Activated CD4-positive, alpha-beta memory T cell treated with anti-CD3 and anti-CD28 coated beads, Interleukin-2, amount 10 ng/mL, durations not matched to agents 7 days and 5 days (primary cell): ENCODE measurements at places on chromosomes 16 and 17.

DNA sequence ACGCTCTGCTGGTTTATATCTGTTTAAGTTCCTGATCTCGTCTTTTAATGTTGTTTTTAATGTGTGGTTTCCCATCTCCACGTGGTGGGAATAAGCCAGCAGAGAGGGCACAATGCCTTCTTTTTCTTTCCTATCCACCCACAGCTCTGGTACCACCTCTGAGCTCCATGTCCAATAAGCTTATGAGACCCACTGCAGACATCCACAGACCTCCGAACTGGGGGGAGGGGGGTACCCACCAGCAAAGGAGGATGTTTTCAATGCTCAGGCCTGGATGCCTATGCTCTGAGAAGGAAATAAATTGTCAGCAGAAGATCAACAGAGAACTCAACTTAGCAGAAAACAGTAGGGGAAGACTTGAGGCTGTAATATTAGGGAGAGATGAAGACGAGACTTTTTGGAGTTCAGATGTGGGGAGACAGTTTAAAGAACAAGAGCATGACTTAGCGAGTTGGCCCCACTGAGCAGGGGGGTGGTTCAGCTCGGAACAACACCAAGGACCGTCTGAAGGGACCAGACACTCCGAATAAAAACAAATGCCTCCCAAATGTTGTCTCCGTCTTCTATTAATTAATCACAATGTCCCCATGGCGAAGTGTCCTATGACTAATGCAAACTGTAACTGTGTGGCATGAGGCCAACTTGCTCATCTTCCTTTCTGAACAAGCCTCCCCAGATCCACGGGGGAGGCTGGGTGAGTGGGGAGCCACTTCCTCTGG lies 62.7 kb downstream of the GAS7 start:
- DNase-seq: no peak

GRCh38 chr16:10107081-10107480 lies 75.1 kb downstream of the GRIN2A start:
- no peak for DNase-seq

GRCh38 chr17:8954339-8954738 lies 11.2 kb downstream of the PIK3R5 start:
- peak; percentile 78 for DNase-seq

DNA sequence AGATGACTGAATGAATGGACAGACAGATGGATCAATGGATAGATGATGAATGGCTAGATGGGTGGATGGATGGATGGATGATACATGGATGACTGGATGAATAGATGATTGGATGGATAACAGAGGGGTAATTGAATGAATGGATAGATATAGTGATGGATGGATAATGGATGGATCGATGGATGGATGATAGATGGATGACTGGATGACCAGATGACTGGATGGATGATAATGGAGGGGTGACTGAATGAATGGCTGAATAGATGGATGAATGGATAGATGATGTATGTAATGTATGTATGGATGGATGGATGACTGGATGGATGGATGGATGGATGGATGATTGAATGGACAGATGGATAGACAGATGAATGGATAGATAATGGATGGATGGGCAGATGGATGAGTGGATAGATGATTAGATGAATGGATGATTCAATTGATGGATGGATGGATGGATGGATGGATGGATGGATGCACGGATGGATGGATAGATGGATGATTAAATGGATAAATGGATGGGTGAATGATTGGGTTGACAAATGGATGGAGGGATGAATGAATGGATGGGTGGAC lies 87.7 kb downstream of the CDYL2 start:
- no peak for DNase-seq

DNA sequence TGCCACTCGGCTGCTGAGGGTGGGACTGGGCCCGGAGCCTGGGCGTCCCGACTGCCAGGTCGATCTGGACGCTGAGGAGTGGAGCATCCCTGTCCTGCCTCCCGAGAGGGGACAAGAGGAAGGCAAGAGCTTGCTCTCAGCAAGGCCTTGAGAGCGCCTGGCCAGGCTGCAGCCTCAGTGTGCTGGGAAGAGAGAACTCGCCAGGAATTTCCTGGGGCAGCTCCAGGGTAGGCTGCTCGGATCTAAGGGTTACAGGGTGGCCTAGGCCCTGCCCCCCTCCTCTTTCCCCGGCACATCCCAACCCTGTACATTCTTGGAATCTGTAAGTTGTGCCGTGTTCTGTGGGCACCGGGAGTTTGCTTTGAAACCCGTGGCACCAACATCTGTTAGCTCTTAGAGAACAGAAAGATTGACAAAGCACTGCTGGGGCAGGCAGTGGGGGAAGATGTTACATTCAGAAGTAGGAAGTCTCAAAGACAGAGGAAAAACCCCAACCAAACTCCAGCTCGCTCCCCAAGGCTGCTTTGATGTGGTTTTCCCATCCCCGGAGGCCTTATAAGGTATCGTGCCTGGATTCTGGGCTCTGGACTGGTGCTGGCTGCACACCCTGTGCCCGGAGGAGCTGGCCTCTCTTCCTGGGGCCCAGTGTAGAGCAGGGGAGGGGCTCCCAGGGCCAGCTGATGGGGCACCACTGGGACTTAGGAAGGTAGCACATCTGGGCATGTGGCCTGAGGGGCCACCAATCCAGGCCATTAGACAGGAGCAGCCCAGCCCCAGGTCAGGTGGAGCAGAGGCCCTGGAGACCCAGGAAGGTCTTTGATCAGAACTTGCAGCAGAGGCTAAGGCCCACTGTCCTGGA lies 55.2 kb downstream of the NKD1 start:
- no peak for DNase-seq

GRCh38 chr17:6097005-6097279 lies 26.8 kb downstream of the WSCD1 start:
- no peak for DNase-seq

- DNase-seq: no peak
Measured at GRCh38 chr16:85007496-85008214, 3.7 kb downstream of the ZDHHC7 start.

DNA sequence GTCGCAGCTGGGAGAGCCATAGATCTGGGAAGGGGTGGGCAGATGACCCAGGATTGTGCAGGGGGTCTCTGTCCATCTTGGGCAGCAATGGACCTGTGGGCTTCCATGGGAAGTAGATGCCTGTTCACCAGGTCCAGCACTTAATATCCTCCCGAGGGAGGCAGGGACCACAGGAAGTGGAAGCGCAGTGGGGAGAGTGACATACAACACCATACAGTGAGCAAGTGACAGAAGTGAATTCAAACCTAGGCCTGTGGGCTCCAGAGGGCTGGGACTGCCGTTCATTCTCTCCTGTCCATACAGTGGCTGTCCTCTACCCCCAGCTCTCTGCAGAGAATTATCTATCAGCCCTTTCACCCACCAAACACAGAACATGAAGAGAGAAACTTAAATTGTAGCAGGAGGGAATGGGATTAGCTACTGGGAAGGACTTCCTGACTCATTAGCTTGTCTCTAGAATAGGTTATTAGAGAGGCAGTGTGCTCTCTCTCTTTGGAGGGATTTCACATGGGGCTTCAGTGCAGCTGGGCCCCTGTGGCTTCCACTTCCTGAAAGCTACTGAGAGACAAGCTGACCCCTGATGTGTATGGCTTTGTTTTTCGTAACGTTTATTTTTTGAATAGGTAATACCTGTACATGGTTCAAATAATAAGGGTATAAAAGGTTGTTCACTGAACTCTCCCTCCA lies 13.1 kb upstream of the SEZ6 start:
- no peak for DNase-seq

DNA sequence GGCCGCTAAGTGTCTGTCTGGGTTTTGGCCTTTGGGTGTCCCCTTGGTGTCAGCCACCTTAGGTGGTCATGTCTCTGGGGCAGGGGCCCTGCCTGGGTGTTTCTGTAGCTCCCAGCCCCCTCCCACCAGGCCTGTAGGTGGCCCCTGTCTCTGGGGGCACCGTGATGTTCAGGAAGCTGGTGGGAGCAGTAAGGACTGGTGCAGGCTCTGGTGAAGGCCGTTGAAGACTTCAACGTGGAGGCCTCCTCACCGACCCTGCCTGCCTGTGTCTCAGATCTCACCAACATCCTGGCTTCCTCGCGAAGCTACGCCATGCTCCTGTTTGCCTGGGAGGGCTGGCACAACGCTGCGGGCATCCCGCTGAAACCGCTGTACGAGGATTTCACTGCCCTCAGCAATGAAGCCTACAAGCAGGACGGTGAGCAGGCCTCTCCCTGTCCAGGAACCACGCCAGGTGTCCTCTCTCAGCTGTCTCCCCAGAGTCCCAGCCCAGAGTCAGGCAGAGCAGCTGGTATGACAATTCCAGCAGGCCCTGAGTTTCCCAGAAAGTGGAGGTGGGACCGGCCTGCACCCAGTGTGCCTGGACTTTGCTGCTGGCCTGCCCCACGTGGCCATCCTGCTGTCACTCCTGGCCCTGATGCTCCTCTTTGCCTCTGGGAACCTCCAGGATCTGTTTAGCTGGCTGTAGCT lies 2.8 kb downstream of the ACE start:
- DNase-seq: no peak

GRCh38 chr16:85554114-85554888 lies 58.8 kb upstream of the GSE1 start:
- DNase-seq: peak; percentile 89

GRCh38 chr16:24685539-24686432 lies 43.7 kb upstream of the TNRC6A start:
- DNase-seq: no peak

DNA sequence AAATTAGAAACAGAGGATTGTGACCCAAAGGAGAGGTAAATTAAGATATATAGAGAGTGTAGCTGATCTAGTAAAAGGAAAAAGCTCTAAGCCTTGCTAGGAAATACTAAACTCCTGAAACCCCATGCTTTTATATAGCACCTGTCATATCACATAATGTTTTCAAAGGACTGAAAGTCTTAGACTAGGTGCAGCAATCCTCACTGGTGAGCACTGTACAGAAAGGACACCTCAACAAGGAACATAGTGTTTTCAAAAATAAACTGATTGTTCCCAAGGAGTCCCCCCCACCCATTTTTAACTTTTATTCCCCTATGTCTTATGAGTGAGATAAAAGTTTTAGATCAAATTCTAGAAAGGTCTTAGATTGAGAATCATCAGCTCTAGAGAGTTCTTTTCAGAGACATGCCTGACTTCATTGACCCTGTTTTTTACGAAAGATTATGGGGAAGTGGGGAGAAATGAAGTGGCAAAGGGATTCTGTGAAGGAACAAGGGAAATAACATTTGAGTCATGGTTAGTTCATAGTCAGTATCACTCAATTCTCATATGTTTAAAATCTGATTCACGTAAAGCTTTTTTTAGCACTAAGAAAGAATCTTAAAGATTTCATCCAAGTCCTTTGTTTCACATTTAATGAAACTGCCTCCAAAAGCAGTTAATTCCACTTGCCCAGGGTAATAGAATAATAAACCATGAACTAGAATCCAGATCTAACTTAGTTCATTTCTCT lies 166.4 kb downstream of the CYB561 start:
- no peak for DNase-seq

DNA sequence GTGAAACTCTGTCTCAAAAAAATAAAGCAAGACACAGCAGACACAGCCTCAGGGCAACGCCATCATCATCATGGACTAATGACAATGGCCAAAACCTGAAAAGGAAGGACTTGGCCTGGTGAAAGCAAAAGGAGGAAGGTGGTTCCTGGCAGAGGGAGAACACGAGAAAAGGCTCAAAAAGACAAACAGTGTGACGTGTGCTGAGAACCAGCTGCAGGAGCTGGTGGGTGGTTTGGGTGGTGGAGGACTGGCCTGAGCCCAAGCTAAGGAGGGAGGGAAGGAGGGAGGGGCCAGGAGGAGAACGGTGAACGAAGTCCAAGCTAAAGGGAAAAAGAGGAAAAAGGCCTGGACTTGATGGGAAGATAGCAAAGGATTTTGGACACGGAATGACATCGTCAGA lies 85.1 kb downstream of the SLC39A11 start:
- DNase-seq: no peak

- DNase-seq: no peak
Measured at GRCh38 chr17:28992625-28993600, 12.9 kb downstream of the SEZ6 start.

GRCh38 chr16:84999857-85000480 lies 11.4 kb downstream of the ZDHHC7 start:
- DNase-seq: no peak

DNA sequence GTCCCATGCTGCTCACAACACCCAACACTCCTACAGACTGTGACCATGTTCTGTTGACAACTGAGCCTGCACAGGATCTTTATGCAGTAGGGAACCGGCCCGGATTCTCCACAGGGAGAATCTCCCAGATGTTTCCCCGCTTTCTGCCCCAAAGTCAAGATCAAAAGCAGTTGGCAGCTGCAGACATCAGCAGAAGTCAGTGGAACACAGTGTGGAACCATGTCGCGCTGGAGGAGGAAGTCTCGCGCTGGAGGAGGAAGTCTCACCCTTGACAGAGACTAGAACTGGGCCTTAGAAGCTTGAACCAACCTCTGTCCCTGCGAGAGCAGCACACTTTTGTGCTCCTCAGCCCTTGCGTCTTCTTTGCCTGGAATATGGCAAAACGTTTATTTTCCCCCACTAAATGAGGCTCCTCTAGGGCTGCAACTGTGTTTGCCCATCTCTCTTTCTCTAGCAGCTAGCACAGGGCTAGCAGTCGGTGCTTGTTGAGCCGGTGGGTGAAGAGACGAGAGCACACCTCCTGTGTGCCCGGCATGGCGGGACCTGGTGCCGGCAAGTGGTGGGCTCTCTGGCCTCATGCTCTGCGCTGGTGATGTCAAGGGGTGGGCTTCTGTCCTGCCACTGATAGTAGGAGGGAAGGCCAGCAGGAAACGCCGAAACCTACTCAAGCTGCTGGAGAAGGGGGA lies 2.1 kb upstream of the MRC2 start:
- no peak for DNase-seq
